LoVo (cell line): ENCODE measurements at places on chromosomes 2 and 18.

DNA sequence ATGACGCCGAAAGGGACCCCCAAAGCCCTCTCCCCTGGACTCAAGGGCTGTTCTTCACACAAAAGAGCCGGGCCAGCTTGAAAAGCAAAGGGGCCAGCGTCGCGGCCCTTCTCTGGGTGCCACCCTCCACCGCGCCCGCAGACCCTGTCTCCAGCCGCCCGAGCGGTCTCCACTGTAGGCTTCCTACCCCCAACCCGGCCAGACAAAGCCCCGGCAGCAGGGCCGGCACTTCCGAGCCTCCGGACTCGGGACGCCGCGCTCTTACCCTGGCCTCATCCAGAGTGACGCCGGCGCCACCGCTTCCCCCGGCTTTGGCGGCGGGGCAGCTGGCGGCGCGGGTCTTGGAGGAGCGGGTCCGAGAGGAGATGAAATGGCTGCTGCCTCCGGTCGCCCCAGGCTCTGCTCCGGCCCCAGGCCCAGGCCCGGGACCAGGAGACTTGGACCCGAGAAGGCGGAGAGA, 603 bp downstream of the ATAD2B start:
- DNase-seq = no peak

GRCh38 chr2:68416081-68416675, 50.9 kb downstream of the FBXO48 start:
- no peak for DNase-seq

- no peak for DNase-seq
Observed at GRCh38 chr2:8985561-8986326, 17.7 kb downstream of the MBOAT2 start.

DNA sequence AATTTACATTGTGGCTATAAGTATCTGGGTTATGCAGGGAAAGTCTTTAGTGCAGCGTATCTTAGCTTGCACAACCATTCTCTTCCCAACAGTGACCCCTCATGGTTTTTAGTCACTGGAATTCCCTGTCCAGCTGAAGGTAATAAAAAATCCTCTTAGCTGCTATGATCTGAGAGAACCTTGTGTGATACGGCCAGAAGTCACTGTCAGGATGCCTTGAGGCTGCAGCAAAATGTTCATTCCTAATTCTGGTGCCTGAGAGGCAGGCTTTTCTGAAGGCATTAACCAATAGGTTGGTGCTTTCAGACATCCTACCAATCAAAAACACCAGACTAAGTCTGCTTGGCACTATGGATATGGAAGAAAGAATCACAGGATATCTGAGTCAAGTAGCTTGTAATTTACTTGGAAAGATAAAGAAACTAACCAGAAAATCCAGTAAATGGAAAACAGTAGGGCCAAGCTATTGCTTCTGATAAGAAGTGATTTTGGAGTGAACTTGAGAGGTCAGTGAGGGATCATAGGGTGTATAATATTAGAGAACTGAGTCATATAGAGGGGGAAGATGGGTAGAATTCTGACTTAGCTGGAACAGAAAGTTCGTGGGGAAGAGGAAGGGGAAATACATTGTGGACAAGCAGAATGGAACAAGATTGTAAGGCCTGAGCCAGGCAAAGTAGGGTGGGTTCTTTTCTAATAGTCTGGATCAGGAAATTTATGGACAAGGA, 89.0 kb upstream of the SLC14A2 start:
- DNase-seq = no peak

- DNase-seq = no peak
Observed at GRCh38 chr2:239642406-239643004, 241.7 kb upstream of the HDAC4 start.

DNA sequence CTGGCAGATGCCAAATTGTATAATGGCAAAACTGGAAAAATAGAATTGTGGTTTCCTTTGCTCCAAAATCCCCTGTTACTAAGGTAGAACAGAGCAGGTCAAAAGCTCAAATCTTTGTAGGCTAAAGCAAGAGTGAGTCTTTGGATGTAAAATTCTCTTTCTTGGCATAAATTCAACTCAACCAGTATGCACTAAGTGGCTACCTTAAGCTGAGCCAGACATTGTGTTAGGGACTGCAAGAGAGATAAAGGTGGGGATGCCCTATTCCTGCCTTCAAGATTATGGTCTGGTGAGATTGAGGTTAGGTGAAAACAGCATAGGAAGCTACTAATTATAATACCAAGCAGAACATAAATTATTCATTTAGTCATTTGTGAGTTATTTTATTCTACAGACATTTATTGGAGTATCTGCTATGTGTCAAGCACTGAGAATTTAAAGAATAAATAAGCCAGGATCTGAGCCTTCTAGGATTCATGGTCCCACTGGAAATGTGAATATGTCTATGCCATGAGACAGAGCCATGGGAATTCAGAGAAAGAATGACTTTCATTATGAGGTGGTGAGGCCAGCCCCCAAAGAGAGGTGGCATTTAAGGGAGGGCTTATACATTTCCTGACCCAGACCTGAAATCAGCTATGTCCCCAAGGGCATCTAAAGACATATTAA, 198.0 kb upstream of the NCKAP5 start:
- DNase-seq = no peak

DNA sequence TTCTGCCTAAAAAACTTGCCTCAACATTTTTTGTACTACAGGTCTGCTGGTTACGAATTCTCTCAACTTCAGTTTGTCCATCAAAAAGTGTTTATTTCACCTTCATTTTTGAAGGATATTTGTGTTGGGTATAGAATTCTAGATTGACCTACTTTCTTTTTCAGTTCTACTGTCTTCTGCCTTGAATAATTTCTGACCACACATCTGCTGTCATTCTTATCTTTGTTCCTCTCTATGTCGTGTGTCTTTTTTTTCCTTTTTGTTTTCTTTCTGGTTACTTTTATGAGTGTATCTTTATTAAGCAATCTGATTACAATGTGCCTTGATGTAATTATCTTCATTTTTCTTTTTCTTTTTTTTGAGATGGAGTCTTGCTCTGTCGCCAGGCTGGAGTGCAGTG, 25.3 kb downstream of the ADCY3 start:
- no peak for DNase-seq

DNA sequence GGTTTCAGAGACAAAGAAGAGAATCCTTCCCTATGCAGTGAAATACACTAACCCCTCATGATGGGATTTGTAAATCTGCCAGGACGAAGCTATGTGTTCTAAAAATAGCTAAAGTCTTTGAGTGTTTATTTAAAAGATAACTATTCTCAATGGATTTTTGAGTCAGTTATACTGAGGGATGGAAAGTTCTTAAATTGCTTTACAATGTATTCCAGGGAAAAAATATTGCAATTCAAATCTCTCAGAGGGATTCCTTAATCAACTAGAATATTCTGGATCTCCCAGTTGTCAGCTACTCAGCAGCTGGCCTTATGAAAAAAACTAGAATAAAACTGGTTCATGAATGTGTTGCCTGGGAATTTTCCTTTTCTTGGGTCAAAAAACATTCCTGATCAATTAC, 312.4 kb downstream of the PLCL1 start:
- no peak for DNase-seq

DNA sequence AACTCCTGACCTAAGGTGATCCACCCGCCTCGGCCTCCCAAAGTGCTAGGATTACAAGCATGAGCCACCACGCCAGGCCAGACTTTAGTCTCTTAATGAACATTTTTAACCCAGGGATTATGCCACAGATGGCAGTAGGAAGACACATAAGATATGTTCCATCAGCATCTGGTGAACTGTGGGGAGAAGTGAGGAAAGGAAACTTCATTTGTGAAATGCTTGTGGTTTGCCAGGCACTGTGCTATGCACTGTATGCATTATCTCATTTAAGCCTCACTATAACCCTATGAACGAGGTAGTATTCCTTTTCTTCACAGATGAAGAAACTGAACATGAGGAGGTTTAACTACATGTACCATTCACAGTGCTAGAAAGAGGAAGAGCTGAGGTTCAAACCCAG, 29.3 kb downstream of the PTRHD1 start:
- DNase-seq = no peak

GRCh38 chr2:163719331-163719730, 16.5 kb downstream of the FIGN start:
- DNase-seq = no peak

DNA sequence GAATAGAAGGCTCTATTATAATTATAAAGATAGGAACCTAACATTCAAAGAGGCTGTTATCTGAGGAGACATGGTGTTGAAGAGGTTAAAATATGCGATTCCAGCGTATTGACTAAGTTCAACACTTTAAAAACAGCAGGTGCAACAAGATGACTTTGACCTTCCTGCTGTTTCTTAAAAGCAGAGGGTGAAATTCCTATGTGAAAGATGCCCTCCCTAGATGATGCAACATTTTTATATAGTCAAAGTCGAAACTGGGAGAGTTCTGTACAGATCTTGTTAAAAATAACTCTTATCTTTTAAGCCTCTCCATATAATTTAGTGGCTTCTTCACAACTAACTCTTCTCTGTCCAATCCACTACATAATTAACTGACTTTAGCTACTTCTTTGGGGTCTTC, 4.4 kb upstream of the ACKR3 start:
- DNase-seq = no peak

- DNase-seq = no peak
Observed at GRCh38 chr2:131146231-131146630, 41.1 kb downstream of the PLEKHB2 start.

- DNase-seq = no peak
Observed at GRCh38 chr18:12990641-12990966, 558 bp upstream of the CEP192 start.

- DNase-seq = no peak
Observed at GRCh38 chr2:171964308-171964707, 35.4 kb upstream of the METAP1D start.

GRCh38 chr18:31079973-31080372, 22.2 kb downstream of the DSC2 start:
- no peak for DNase-seq

DNA sequence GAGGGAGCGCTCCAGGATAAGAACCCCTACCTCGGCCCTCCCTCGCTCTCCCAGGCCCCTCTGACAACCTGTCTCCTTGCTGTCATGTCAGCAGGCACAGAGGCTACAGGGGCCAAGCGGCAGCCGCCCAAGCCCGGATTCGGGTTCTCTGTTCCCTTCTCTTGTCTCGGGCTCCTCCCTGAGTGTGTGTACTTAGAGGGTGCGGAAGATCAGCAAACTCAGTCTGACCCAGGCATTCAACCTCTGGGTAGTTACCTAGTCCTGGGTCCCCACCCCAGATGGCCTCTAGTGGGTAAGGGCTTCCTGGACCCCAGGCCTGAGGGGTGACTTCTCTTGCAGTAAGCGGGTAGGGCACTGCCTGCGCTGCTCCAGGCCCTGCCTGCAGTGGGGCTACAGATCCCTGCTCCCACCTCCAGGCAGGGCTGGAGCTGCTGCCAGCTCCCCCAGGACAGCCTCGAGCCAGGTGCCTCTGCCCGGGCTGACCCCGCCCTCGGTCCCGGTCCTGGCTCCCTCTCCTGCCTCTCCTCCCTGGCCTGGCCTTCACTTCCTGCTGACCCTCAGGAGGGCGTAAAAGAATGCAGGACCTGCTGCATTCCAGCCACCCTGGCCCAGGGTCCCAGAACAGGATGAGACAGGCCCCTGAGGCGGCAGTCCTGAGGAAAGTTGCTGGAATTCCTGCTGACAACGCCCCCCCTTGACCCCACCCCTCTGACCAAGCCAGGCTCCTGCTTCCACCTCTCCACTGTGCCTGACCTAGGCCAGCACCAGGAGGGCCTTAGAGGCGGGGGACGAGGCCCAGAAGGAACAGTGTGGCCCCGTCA, 22.0 kb downstream of the GPC1 start:
- DNase-seq = no peak

GRCh38 chr2:133262893-133263292, 305.4 kb downstream of the NCKAP5 start:
- DNase-seq = no peak

- no peak for DNase-seq
Observed at GRCh38 chr2:201911372-201911771, 105.0 kb downstream of the CDK15 start.

DNA sequence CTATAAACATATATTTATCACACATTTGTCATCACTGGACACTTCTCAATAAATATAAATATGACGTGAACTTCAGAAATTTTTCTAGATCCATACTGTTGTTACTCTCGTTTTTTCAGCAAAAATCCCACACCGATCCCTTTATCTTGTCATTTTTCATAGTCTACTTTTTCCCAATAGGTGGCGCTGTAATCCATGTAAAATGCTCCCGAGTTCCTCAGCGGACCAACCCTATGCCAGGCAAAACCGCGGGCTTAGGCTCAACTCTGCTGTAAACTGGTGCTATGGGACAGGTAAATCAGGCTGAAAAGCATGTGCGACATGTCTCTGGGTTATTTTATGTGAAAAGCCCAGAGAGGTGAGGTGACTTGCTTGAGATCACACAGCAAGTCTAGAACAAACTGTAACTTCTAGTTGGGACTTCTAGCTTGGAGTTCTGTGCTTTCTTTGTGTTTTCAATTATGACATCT, 104.0 kb downstream of the COBLL1 start:
- DNase-seq = peak; percentile 80

GRCh38 chr2:121164042-121164441, 121.0 kb downstream of the TFCP2L1 start:
- no peak for DNase-seq

DNA sequence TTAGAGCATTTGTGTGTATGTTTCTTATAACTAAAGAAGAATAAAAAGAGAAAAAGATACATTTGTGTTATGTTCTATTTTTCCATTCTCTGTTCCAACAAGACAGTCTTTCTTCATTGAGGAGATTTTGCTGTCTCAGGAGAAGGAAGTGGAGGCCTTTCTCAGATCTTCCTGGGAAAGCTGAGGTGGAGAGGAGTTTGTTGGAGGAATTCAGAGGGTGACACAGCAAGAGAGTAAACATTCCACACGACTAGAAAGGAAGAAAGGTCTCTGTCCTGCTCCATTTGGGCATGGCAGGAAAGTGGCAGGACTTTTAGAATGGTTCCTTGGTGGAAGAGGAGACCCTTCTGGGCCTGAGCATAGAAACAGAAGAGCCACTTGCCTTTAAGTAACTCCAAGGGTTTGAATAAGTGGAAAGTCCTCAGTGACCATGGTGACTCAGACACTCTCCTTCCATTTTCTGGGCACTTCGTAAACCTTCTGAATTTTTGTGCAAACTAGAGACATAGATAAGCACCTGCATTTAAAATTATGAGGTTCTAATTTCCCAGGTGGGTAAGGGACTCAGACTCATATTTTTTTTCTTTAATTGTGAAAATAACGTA, 52.3 kb upstream of the COL5A2 start:
- no peak for DNase-seq
